T-helper 17 cell (primary cell): ENCODE measurements at places on chromosomes 3 and 15.

DNA sequence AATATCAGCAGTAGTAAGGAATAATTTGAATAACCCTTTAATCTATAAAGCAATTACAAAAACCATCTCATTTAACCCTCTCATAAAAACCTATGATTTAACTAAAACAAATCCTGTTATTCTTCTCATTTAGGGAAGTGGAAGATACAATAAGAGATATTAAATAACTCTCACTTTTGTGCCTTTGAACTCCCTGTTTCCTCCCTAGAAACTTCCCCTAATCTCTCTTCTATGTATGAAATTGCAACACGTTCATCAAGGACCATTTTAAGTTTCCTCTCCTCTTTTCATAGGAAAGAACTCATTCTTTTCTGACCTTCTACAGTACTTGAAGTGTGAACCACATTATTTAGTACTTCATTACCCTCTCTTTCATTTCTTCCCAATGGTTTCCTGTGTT lies 18.8 kb upstream of the FAM81A start:
- H3K4me3 ChIP-seq: no peak overlapping the region
- H3K4me1 ChIP-seq: peaks cover 7% of the 10 kb centered on the region
- H3K36me3 ChIP-seq: no peaks in the 10 kb centered on the region
- no peak overlapping the region for H3K27ac ChIP-seq

DNA sequence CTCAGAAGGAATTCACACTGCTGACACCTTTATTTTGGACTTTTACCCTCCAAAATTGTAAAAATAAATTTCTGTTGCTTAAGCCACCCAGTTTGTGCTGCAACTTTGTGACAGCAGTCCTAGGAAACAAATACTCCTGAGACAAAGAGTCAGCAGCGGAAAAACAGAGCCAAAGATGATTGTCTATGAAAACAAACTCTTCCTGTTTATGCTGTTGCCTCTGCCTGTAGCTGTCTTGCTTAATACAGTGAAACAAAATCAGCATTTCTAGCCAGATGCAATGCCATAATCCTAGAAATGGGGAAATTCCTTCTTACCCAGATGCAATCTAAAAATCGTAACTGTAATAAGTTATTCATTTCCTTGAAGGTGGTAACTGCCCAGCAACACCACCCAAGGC lies 387.5 kb upstream of the ATP11B start:
- H3K36me3 ChIP-seq: no peaks in the 10 kb centered on the region
- no peak overlapping the region for H3K4me3 ChIP-seq
- DNase-seq: no peak
- no peak overlapping the region for H3K27ac ChIP-seq
- peaks cover 5% of the 10 kb centered on the region for H3K27me3 ChIP-seq
- no peaks in the 10 kb centered on the region for H3K4me1 ChIP-seq

GRCh38 chr15:90294601-90295269 lies 29.3 kb downstream of the NGRN start:
- H3K36me3 ChIP-seq: no peaks in the 10 kb centered on the region
- H3K4me1 ChIP-seq: peaks cover 10% of the 10 kb centered on the region
- no peak overlapping the region for H3K27ac ChIP-seq
- DNase-seq: no peak
- peaks cover 12% of the 10 kb centered on the region for H3K27me3 ChIP-seq
- peak overlapping the region; percentile 28 for H3K4me3 ChIP-seq

- no peak for DNase-seq
- no peaks in the 10 kb centered on the region for H3K36me3 ChIP-seq
- H3K27ac ChIP-seq: no peak overlapping the region
- H3K27me3 ChIP-seq: peaks cover 17% of the 10 kb centered on the region
- H3K4me1 ChIP-seq: peaks cover 10% of the 10 kb centered on the region
- no peak overlapping the region for H3K4me3 ChIP-seq
Observed at GRCh38 chr3:13661121-13661520, 112.2 kb downstream of the FBLN2 start.

DNA sequence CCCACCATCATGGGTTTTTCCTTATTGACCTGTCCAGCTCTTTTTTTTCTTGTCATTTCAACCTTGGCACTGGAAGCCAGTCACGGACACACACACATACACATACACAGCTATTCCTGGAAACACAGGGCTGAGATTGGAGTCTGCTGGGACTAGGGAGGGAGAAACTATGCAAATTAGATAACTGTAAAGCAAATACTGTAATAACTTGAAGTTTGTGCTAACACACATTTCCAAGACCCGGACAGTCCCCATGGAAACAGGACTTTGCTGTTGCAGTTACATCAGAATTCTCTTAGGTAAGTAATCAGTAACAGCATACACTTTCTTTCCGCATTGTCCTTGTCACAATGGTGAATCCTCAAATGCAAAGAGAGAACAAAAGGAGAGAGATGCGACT lies 304.4 kb downstream of the KBTBD8 start:
- no peaks in the 10 kb centered on the region for H3K27me3 ChIP-seq
- DNase-seq: no peak
- peaks cover 2% of the 10 kb centered on the region for H3K36me3 ChIP-seq
- no peak overlapping the region for H3K4me3 ChIP-seq
- H3K27ac ChIP-seq: no peak overlapping the region

- peaks cover 2% of the 10 kb centered on the region for H3K4me1 ChIP-seq
- H3K27me3 ChIP-seq: peaks cover 7% of the 10 kb centered on the region
- no peaks in the 10 kb centered on the region for H3K36me3 ChIP-seq
- DNase-seq: no peak
Observed at GRCh38 chr3:59573911-59574310, 524.1 kb upstream of the CFAP20DC start.

- peaks cover 6% of the 10 kb centered on the region for H3K36me3 ChIP-seq
- peaks cover 21% of the 10 kb centered on the region for H3K27me3 ChIP-seq
- no peak overlapping the region for H3K4me3 ChIP-seq
- peaks cover 3% of the 10 kb centered on the region for H3K4me1 ChIP-seq
Observed at GRCh38 chr3:138381413-138381901, 33.1 kb downstream of the MRAS start.

- H3K36me3 ChIP-seq: peaks cover 4% of the 10 kb centered on the region
- no peak overlapping the region for H3K4me3 ChIP-seq
- H3K4me1 ChIP-seq: peaks cover 22% of the 10 kb centered on the region
- no peaks in the 10 kb centered on the region for H3K27me3 ChIP-seq
Observed at GRCh38 chr3:19972054-19972453, 25.2 kb downstream of the RAB5A start.

DNA sequence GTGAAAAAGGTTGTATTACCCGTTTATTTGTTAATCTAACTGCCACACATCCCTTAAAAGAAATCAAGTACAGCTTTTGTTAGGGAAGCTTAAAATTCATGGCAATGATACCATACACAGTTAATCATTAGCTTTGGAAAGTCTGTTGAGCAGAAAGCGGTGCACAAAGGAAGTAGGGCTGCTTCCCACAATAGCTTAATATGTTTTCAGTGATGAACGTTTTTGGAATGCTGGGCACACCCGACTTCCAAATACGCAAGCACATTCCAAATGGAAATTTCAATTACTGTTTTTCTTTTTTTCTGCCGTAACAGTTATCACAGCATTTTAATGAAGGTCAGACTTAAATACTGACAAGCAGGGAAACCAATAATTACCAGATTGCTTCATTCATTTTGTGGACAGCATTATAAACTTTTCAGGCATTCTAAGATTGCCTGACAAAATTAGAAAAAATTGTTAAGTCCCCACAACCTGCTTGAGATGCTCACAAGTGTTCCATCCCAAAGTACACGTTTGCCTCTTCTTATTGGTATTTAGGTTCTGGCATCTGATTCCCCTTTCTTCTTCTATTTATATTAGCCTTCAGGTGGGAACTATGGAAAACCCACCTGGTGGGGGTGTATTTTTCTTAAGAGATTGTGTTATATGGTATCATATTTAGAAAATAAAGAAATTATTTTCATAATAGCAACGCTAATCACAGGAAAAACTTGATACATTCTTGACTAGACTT lies 1.1 kb upstream of the ECT2 start:
- no peaks in the 10 kb centered on the region for H3K27me3 ChIP-seq
- H3K27ac ChIP-seq: peak overlapping the region; percentile 92
- H3K4me3 ChIP-seq: no peak overlapping the region
- H3K36me3 ChIP-seq: peaks cover 7% of the 10 kb centered on the region
- H3K4me1 ChIP-seq: peaks cover 27% of the 10 kb centered on the region

- H3K36me3 ChIP-seq: no peaks in the 10 kb centered on the region
- no peaks in the 10 kb centered on the region for H3K4me1 ChIP-seq
- no peak overlapping the region for H3K27ac ChIP-seq
- no peak overlapping the region for H3K4me3 ChIP-seq
Observed at GRCh38 chr3:10495614-10496013, 9.8 kb downstream of the ATP2B2 start.

DNA sequence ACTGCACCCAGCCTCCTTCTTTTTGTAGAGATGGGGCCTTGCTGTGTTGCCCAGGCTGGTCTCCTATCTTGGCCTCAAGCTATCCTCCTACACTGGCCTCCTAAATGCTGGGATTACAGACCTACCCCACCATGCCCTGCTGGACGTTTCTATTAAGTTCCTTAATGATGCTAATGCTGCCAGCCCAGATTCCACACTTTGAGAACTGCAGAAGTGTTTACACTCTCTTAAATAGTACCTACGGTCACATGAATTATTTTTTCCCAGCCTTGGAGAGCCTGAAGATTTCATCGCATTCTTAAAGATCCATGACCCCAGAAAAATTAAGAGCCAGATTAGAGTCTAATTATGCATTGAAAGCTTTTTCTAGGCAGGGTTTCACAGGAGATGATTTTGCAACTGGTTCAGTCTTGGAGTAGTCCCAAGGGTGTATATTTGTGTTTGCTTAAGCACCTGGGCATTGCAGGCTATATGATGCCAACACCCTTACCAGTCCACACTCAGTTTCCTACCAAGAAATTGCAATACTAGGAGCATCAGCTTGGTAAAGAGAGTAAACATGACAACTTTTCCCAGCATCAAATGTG lies 36.6 kb downstream of the TM4SF4 start:
- H3K27me3 ChIP-seq: peaks cover 48% of the 10 kb centered on the region
- H3K36me3 ChIP-seq: peaks cover 3% of the 10 kb centered on the region
- DNase-seq: no peak
- H3K4me1 ChIP-seq: peaks cover 15% of the 10 kb centered on the region

GRCh38 chr15:87736891-87737389 lies 519.6 kb downstream of the NTRK3 start:
- no peaks in the 10 kb centered on the region for H3K36me3 ChIP-seq
- peak overlapping the region; percentile 39 for H3K4me3 ChIP-seq
- H3K27ac ChIP-seq: no peak overlapping the region
- H3K27me3 ChIP-seq: peaks cover 5% of the 10 kb centered on the region
- no peak for DNase-seq

GRCh38 chr3:153973722-153974265 lies 147.4 kb upstream of the ARHGEF26 start:
- no peak overlapping the region for H3K27ac ChIP-seq
- peaks cover 4% of the 10 kb centered on the region for H3K4me1 ChIP-seq
- no peak for DNase-seq
